ENCODE measurements at places on chromosomes 11 and 22. TPM values are rescaled to one million over a fixed set of nuclear protein-coding genes. Genes with fewer than 3 reads are reported as not detected.

DNA sequence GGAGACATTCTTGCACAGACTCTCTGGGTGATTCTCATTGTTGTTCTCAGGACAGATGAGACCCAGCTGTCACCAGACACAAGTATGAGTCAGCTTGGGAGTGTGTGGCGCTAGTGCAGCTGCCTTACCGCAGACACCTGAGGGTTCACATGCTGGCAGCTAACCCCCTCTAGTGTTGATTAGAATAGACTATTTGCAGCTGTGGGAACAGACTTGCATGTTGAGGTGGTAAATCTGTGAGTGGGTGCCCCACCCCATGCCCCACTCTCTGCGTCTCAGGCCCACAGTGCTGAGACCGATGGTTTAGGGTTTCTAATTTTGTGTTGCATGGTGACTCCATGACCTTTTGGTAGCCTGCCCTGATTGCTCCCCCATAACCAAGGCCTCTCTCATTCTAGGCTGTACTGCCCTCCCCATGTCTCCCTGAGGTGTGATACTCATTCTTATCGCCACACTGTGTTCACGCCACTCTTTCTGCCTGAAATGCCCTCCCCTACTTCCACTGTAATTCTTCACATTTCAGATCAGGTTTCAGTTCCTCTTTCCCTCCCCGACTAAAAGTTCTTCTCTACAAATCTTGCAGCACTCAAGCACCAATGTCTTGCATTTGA is 73.7 kb upstream of the KIRREL3 start:
- no peaks in the 10 kb centered on the region for H3K27me3 ChIP-seq
- H3K4me1 ChIP-seq: no peaks in the 10 kb centered on the region
- no peak overlapping the region for H3K4me3 ChIP-seq
- DNase-seq: no peak

DNA sequence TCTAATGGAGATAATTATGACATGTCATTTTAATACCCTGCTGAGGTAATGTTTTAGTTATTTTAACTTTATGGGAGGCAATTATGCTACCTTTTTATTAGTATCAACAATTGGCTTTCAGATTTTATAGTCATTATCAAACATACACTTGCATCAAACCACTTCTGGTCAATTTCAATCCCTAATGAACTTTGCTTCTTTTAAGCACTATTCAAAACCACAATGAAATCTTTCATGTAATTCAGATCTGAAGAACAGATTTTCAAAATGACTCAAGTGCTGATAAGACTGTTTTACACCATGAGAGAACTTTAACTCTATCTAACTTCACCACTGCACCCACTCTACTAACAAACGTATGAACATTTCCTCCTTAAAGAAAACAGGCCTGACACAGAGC is 25.9 kb upstream of the CCDC34 start:
- H3K4me3 ChIP-seq: no peak overlapping the region
- no peak for DNase-seq
- H3K27ac ChIP-seq: no peak overlapping the region
- H3K27me3 ChIP-seq: no peaks in the 10 kb centered on the region
- H3K36me3 ChIP-seq: peaks cover 15% of the 10 kb centered on the region

DNA sequence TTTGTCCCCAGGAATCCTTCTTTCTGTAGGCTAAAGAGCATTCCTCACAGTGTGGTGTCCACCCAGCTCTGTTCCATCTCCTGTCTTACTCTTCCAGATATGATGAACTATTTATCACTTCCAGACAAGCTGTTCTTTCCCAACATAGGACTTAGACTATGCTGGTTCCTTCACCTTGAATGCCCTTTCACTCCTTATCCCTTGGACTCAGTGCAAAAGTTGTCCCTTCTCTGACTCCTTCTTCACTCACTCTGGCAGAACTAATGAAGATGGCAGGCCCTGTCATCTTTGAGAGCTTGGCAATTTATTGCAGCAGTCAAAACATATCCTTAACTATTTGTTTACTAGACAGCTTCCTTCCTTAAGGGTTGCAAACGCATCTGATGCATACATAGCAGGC is 3.5 kb upstream of the OSBP2 start:
- H3K4me1 ChIP-seq: peaks cover 19% of the 10 kb centered on the region
- peaks cover 14% of the 10 kb centered on the region for H3K27me3 ChIP-seq
- DNase-seq: no peak
- H3K27ac ChIP-seq: no peak overlapping the region
- H3K36me3 ChIP-seq: no peaks in the 10 kb centered on the region

CD248 gene
- total RNA-seq: 0.58 TPM

All from stomach (tissue), 19 donors.